CD4-positive, alpha-beta T cell (primary cell): ENCODE measurements at places on chromosomes 1 and 21. TPM values are rescaled to one million over a fixed set of nuclear protein-coding genes. Genes with fewer than 3 reads are reported as not detected.

- no peak for DNase-seq
Measured at GRCh38 chr21:36699546-36700294, 805 bp downstream of the SIM2 start.

DNA sequence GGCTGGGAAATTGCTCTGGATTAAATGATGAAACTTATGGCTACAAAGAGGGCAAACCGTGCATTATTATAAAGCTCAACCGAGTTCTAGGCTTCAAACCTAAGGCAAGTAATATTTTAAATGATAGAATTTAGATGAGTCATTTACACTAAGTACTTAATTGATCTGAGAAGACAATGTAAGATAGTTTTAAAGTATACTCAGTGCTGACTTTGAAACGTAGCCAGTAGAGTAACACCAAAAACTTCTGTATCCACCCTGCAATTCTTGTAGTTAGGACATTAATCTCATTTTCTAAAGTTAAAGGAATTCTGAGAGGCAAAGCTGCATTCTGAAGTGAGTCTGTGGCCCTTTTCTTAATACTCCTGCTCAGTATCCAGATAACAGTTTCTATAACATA lies 20.8 kb downstream of the ATP1B1 start:
- DNase-seq, result no peak

- no peak for DNase-seq
Measured at GRCh38 chr1:60341274-60341673, 267.7 kb upstream of the C1orf87 start.

- no peak for DNase-seq
Measured at GRCh38 chr1:101228424-101229134, 8.2 kb upstream of the S1PR1 start.

- no peak for DNase-seq
Measured at GRCh38 chr1:226983247-226983991, 43.3 kb downstream of the COQ8A start.

- DNase-seq, result no peak
Measured at GRCh38 chr1:55213885-55214211, 1.3 kb downstream of the USP24 start.

GRCh38 chr1:25360596-25361581 lies 22.8 kb downstream of the TMEM50A start:
- no peak for DNase-seq

DNA sequence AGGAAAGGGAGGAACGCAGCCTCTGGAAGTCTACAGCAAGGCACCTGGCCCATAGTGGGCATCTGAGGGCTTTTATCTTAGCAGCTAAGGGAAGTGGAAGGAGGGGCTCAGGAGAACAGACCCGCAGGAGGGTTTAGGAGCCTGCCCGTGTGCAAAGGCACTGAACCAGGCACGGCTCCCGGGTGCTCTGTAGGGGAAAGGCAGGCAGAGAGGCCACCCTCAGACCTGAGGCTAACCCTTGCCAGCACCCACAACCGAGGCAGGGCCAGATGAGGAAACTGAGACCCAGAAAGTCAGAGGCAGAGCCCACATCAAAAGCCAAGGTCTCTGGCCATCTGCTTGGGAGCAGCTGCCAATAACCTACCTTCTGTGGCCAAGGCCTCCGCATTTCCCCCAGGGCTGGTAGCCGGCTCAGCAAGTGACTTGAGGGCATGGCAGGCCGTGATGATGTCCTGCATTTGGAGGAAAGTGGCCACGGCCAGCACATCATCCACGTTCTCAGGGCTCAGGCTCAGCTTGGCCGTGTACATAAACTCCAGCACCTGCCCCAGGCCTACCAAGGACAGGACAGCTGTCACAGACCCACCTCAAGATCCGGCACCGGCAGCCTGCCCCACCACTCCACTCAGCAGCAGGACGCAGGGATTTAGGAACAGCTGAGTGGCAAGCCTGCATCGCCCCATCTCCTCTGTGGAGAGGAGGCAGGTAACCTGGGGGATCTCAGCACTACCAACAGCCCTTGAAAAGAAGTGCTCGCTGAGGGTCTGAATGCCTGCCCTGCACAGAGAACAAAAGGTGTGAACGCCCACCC lies 29.1 kb downstream of the ZBTB17 start:
- DNase-seq, result no peak

OR2AK2 gene
- total RNA-seq, result 0.70 TPM

G0S2 gene
- 6.4 TPM for total RNA-seq

CBS gene
- 0.39 TPM for total RNA-seq

UBE2U gene
- total RNA-seq, result not detected

NKAIN1 gene
- total RNA-seq, result not detected
